ENCODE measurements at places on chromosomes 3 and 15.
A peak's percentile ranks its signal among the peaks of the same experiment; 100 is the strongest.

DNA sequence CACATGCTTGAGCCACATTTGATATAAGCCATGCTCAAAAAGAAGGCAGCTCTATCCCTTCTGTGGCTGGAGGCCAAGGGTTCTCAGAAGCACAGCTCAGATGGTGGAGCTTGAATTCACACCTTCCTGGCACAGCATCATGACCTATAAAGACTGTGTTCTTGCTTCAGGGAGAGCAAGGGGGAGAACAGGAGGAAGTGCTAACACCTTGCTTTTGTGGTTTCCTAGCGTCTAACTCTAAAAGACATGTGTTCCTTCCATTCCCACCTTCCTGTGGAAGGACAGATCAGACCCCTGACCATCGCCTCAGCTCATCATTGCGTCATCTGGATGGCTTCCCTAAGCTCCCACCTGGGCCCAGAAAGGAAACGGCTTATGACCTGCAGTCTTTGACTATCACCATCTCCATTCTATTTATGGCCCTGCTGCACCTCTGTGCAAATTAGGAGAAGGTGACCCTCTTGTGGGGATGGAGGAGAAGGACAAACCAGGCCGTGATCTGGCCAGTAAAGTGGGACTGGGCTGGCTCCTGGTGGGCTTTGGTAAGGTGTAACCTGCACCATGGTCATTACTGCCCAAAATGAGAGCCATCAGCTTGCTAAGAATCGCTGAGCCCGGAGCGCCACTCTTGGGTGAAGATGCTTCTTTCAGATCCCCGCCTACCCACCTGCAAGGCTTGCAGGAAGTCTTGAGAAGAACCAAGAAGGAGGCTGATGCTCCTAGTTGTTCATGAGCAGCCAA lies 128.5 kb downstream of the SERPINI1 start:
- DNase-seq = no peak

DNA sequence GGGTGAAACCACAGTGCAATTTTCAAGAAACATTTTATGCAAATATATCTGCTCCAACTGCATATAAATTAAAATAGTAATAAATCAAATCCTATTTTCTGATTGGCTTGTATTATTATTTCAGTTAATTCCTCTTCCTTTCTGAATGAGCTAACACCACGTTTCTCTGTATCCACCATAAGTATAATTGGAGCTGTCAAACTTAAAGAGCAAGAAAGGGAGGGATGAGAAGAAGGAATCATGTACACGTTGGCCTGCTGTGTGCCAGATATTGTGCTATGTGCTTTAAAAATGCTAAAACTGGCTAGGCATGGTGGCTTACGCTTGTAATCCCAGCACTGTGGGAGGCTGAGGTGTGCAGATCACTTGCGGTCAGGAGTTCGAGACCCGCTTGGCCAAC lies 180.0 kb downstream of the MAGI1 start:
- DNase-seq = no peak

- no peak for DNase-seq
Measured at GRCh38 chr3:49266410-49267095, 10.5 kb downstream of the C3orf62 start.

GRCh38 chr3:28042095-28042635 lies 199.3 kb upstream of the CMC1 start:
- DNase-seq = no peak

- DNase-seq = no peak
Measured at GRCh38 chr3:192864941-192865340, 52.7 kb downstream of the MB21D2 start.

- DNase-seq = no peak
Measured at GRCh38 chr15:32657198-32657883, 15.8 kb downstream of the SCG5 start.

DNA sequence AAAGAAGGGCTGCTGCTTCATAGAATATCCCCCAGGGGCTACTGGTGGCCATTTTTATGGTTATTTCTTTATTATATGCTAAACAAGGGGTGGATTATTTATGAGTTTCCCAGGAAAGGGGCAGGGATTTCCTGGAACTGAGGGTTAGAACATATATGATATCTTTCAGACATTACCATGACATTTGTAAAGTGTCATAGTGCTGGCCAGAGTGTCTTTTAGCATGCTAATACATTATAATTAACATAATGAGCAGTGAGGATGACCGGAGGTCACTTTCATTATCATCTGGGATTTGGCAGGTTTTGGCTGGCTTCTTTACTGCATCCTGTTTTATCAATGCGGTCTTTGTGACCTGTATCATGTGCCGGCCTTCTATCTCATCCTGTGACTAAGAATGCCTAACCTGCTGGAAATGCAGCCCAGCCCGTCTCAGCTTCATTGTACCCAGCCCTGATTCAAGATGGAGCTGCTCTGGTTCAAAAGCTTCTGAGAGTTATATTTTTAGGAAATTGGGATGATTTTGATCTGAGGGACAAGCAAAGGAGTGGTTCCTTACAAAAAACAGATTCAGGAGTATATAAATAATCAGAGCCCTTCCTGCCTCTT lies 9.1 kb upstream of the ZBTB20 start:
- DNase-seq = no peak

DNA sequence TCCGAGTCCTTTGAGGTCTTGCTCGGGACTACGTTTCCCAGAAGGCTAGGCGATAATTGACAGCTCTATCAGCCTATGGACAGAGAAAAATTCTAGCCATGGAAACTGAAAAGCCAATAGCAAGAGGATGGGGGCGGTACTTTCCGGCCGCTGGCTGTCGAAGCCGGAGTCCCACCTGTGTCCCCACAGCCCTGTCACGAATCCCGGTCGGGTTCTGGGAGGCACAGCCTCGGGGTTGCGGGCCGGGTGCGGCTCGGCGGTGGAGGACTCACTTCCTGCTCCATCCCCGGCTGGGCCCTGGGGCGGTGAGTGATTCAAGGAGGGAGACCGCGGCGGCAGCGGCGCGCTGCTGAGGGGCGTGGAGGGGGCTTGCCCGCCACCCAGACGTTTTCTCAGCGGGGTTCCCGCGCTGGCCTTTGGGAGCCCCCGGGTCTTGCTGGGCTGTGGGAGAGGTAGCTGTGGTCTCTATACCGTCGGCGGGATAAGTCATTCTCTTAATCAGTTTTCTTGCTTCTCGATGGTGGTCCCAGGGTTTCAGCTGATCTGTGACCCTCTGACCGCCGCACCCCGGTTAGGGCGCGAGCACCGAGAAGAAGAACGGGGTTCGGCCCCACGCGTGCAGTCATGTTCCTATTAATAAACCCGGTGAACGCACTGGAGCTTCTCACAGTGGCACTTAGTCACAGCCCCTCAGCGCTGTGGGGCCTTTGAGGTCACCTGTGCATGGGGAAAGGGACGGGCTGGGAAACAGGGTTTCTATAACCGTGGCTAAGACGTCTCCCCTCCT lies at the start of gene ZNF774:
Gene ZNF774 (plus strand): TSS at position 178 of the 787 bp plus-strand sequence. CDS start 2,377 bp downstream, outside the sequence.
- peak; percentile 69 for DNase-seq

DNA sequence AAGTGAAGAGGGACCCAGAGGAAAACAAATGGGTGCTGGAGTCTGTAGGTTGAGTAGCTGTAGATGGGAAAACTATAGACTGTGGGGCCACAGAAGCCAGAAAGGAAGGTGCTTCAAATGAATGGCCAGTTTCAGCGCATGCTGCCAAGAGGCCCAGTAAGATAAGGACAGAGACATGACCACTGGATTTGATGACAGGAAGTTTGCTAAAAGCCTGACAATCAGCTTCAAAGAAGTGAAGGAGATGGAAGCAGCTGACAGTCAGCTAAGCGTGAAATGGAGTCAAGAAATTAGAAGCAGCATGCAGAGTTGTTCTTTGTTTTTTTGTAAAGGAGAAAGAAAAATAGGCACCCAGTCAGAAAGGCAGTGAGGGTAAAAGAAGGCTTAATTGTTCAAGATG lies 24.9 kb downstream of the TXNRD3 start:
- DNase-seq = no peak

DNA sequence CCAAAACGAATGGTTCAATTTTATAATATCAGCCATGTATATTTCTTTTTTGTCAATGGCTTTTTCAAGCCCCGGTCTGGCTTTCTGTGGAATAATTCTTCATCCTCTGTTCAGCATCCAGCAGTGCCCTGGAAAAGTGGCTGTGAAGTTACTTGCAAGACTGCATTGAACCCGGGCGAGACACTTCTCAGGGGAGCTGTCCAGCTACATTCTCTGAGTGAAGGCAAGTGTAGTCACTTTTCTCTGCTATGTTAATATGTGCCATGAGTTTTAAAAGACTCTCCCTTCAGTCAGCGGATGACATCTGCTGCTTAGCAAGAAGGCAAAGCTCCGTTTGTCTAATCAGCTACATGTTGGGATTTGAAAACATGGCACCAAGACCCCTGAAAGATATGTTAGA lies 81.3 kb upstream of the RGMA start:
- no peak for DNase-seq

- DNase-seq = no peak
Measured at GRCh38 chr3:143822798-143823197, 25.5 kb downstream of the SLC9A9 start.

GRCh38 chr3:173001622-173002021 lies 139.4 kb downstream of the SPATA16 start:
- no peak for DNase-seq

DNA sequence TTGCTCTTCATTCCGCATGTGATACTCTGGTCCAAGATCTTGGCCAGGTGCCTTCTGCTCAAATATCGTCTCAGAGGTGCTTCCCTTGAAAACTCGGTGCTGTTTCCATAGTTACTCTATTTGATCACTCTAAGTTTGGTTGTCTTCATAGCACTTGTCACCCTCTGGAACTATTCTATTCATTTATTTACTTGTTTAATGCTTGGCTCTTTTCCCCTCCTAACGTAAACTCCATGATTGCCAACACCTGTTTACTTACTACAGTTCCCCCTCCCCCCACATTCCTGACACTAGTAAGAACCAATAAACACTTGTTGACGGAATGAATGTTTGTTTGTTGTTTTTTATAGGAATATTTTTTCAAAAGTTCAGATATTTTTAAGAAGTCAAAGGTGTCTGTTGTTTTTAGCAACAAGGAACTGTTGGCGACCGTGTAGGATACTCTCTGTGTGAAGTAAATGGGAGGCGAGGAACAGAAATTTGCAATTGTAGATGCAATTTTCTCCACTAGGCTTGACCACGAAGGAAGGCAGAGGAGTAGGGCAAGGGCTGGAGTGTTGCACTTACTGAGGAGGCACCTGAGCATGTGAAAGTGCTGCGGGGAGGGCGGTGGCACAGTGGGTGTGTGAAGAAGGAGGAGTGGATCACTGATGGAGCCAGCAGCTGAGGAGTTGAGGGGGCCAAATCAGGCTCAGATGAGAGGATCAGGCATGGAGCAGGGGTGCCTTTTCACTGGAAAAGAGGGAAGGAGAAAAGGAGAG lies 48.4 kb downstream of the MOBP start:
- DNase-seq = no peak

DNA sequence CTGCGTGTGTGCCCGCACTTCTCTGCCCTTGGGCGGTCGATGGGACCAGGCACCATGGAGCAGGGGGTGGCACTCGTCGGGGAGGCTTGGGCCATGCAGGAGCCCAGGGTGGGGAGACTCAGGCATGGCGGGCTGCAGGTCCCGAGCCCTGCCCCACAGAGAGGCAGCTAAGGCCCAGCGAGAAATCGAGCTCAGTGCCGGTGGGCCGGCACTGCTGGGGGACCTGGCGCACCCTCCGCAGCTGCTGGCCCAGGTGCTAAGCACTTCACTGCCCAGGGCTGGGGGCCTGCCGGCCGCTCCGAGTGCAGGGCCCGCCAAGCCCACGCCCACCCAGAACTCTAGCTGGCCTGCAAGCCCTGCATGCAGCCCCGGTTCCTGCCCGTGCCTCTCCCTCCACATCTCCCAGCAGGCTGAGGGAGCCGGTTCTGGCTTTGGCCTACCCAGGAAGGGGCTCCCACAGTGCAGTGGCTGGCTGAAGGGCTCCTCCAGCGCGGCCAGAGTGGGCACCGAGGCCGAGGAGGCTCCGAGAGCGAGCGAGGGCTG lies 553 bp upstream of the RTP4 start:
- no peak for DNase-seq

GRCh38 chr3:187689984-187690383 lies 12.4 kb downstream of the RTP2 start:
- DNase-seq = no peak

DNA sequence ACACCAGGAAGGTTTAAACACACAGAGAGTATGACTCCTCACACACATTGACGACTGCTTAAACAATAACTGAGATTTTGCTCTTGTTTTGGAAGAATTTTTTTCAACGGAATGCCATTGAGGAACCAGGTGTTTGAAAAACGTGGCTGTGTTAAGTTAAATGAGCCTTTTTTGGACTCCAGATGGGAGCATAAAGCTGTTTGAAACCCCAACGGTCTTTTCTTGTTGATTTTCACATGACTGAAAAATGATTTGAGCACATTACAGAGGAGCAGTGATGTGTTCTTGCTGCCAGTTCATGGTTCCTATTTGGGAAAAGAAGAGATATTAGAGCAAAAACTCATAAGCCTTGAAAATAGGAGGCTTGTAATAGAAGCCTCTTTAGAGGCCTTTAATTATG lies 97.8 kb upstream of the SELENOK start:
- DNase-seq = no peak

GRCh38 chr3:160257606-160258005 lies 32.4 kb downstream of the C3orf80 start:
- no peak for DNase-seq

- DNase-seq = no peak
Measured at GRCh38 chr15:45641374-45641781, 6.5 kb downstream of the SQOR start.

GRCh38 chr3:65126527-65127410 lies 439.0 kb upstream of the ADAMTS9 start:
- DNase-seq = no peak

DNA sequence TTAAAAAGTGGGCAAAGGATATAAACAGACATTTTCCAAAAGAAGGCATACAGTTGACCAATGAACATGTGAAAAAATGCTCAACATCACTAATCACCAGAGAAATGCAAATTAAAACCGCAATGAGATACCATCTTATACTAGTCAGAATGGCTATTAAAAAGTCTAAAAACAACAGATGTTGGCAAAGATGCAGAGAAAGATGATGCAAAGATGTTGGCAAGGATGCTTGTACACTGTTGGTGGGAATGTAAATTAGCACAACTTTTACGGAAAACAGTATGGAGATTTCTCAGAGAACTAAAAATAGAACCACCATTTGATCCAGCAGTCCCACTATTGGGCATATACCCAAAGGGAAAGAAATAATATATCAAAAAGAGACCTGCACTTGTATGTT lies 53.5 kb downstream of the TLNRD1 start:
- DNase-seq = no peak

GRCh38 chr15:25743548-25744275 lies 119.4 kb downstream of the ATP10A start:
- no peak for DNase-seq

- DNase-seq = no peak
Measured at GRCh38 chr3:77040216-77040615, 317 bp downstream of the ROBO2 start.

DNA sequence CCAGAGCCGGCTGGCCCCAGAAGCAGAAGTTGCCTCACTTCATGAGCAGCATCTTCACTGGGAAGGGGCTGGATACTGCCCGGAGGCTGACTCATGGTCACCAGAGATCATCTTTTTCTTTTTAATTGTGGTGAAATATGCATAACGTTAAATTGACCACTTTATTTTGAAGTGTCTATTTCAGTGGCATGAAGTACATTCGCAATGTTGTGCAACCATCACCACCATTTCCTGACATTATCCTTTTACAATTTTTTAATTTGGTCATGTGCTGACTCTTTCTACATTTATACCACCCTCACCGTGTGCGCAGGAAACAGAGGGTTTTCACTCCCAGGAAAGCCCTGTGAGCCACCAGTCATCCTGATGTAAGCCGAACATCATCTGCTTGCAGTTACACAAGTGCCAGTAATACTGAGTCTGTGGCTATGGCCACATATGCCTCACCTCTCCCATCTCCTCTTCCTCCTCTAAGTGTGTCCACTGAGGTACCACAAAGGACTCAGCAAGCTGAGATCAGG lies 51.6 kb upstream of the ABHD17C start:
- no peak for DNase-seq

GRCh38 chr15:28123408-28124023 lies 24.4 kb upstream of the OCA2 start:
- DNase-seq = peak; percentile 37

All from stimulated activated CD4-positive, alpha-beta T cell treated with anti-CD3 and anti-CD28 coated beads, Interleukin-1b, Interleukin-23, amount 100 ng/mL, for 24 hours (primary cell).